Stimulated activated CD4-positive, alpha-beta T cell treated with anti-CD3 and anti-CD28 coated beads, TNF-alpha, amount 100 ng/mL, for 48 hours (primary cell): ENCODE measurements at places on chromosomes 13 and 19.

DNA sequence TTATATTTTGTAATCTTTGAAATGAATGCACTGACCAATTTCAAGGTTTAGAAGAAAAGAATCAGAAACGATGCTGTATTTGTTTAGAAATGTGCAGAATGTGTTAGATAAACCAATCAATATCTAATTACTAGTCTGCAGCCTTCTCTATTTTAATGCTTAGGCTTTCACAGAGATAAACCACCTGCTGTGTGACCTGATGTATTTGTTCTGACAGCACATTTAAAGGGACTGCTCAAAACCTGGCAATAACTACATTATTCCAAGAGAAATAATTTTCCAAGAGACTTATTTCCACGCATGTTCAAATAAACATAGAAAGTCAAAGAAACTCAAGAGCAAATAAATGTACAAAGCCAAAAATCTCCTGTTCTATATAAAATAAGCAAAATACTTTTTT is 641.6 kb upstream of the PCDH20 start:
- DNase-seq: no peak

GRCh38 chr13:26596458-26596857 is 39.0 kb downstream of the WASF3 start:
- DNase-seq: no peak

DNA sequence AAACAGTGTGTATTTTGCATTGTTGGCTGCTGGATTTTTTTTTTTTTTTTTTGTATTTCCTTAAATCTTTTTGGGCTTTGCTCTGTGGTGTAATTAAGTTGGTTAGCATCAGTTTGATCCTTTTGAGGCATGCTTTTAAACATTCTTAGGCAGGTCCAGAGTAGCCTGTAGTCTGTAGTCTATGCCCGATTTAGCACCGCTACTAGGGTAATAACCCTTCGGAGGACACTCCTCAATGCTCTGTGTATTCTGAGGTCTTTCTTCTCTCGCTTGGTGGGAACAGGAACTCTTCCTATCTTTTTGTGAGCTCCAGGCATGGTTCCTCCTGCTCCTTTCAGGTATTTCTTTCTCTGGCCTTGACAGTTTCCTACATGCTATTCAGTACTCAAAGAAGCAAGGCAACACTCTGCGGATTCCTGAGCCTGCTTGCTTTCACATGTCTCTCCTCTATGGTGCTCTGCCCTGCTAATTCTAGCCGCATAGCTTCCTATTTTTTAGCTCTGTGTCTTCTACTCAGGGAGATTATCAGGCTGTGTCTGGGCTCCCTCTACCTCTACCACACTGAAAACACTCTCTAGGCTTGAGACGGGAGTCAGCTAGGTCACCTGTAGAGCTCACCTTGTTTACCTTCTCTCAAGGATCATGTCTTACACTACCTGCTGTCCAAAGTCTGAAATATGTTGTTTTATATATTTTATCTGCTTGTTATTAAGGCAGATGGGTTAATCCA is 195.1 kb downstream of the NDFIP2 start:
- no peak for DNase-seq

DNA sequence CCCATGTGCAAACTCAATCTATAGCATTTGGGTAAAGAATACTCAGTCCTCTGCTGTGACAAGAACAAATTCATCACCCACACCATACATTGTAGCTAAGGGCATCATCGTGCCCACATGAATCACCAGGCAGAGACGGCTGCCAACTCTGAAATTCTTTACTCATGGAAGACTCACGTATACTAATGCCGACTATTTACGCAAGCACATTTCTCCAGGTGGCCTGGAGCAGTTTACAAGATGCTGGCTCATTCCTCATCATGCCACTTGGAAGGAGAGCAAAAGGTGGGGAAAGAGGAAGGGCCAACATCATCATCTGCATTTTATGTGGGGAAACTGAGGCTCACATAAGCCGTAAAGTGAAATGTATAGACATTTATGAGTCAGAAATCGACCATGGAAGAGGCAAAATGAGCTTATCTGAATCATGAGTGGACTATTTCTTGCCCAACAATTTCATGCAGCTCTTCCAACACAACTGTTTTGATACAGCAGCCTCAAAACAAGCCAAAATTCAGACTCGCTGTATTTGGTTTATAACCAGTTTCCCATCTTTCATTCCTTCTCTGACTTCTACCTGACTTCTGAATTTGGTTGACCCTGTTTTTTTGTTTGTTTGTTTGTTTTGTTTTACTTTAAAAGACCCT is 213.9 kb upstream of the SERP2 start:
- no peak for DNase-seq

DNA sequence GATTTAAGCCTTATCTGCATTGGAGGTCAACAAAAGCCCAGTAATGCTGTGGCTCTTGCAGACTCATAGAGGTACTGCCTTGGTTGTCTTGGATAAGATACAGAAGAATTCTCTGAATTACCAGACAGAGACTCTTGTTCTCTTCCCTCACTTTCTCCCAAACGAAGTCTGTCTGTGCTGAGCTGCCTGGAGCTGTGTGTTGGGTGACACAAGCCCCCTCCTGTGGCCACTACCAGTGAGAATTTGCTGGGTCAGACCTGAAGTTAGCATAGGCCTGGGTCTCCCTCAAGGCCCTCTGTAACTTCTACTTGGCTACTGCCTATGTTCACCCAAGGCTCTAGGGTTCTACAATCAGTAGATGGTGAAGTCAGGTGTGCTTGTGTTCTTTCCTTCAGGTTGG is 413.0 kb downstream of the PCDH20 start:
- DNase-seq: no peak

- DNase-seq: no peak
These were observed 29.2 kb downstream of the RBM26 start for GRCh38 chr13:79376843-79377242.

- DNase-seq: no peak
These were observed 70.5 kb upstream of the SPATA13 start for GRCh38 chr13:24090049-24090448.

- DNase-seq: no peak
These were observed 43.2 kb upstream of the GRTP1 start for GRCh38 chr13:113407103-113407530.

DNA sequence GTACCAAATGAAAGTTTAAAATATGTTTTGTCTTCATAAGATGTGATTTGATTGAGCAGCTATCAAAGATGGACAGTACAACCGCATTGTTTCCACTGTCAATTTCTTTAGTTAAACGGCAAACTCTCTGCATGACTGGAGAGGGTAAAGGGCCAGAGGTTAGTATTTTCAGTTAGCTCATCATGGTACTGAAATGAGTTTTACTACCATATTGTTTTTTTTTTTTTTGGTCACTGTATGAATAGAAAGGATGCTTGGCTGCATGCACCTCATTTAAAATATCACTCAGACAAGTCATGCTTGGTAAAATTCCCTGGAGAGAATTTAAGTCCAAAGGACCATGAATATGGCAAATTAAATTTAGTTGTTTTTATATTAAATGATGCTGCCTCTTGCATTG is 942.1 kb upstream of the SPRY2 start:
- DNase-seq: no peak
